ENCODE measurements at places on chromosomes 1 and 21.

DNA sequence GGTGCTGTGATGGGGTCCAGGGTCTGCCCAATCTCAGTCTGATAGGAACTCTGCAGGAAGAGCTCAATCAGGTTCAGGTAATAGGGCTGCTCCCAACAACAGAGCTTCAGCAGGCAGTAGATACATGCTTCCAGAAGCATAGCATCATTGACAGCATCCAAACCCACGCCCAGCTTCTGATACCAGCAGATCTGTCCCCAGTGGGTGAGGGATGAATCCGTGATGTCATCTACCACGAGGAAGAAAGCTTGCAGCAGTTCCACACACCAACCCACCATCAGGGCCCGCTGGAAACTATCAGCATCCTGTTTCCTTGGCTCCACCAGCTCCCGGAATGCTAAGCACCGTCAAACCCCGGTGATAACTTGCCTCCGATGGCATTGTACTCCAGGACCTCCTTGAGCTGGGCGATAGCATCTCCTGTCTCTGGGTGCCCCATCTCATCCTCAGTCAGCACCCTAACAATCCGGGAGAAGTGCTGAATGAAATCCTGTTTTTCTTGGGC is 14.7 kb downstream of the NEK2 start:
- no peak for DNase-seq

GRCh38 chr1:57067863-57068262 is 102.0 kb upstream of the C8B start:
- no peak for DNase-seq

- DNase-seq, result no peak
Observed at GRCh38 chr1:181126871-181127587, 38.5 kb downstream of the IER5 start.

- DNase-seq, result no peak
Observed at GRCh38 chr1:107669996-107670395, 295.0 kb downstream of the VAV3 start.

- DNase-seq, result no peak
Observed at GRCh38 chr1:192959657-192960186, 99.4 kb downstream of the UCHL5 start.

- no peak for DNase-seq
Observed at GRCh38 chr1:13541435-13542215, 27.8 kb upstream of the LRRC38 start.

- no peak for DNase-seq
Observed at GRCh38 chr1:222769971-222770620, 33.1 kb downstream of the FAM177B start.

DNA sequence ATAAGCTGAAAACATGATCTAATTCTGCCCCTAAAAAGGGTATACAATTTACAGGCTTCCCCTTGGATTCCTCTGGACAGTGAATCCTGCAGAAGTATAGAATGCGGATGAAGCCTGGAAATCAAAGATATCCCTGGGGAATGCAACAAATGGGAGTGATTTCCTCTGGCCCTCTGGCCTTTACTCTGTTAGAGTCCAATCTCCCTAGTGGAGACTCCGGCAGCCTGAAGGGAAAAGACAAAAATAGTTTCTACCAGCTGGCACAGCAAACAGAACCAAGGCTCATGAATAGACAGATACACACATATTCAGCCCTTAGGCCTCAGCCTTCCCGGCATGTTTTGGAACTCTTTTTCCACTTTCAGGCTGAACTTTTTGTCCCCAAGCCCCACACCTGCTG is 3.9 kb upstream of the LRRC52 start:
- no peak for DNase-seq

DNA sequence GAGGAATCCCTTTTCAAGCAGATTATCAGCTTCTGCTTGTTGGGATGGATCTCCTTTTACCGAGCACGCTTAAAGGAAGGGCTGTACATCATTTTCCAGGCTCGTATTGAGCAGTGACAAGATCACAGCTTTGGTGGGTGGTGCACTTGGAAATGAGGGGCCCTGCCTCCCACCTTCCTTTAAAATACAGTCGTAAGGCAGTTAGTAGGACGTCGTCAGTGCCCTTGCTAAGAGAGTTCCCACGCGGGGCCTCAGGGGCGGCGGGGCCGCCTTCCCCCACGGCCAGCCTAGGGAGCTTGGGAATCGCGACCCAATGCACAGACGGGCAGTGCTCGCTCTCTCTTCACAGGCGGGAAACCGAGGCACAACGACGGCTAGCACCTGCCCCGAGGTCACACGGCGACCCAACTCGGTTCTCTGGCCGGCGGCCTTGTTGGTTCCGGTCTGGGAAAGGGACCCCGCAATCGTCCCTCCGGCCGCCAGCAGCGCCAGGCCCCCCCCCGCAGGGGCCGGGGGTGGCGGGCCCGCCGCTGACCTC is 58.6 kb downstream of the H3-3A start:
- no peak for DNase-seq

- no peak for DNase-seq
Observed at GRCh38 chr1:92211166-92211565, 6.5 kb upstream of the C1orf146 start.

DNA sequence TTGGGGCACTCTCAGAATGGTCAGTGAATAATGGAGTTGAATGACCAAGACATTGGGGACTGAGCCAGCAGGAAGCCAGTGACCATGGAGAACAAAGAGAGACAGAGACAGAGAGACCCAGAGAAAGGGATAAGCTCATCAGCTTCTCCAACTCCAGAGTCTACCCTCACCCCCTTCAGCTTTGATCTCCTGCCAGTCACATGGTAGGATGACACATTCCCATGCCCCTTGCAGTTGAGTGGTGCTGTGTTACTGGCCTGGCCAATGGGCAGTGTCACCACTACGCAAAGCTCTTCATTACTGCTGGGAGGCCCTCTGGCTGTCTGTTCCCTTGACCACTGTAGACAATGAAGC is 643.5 kb downstream of the AJAP1 start:
- DNase-seq, result no peak

- DNase-seq, result no peak
Observed at GRCh38 chr1:201766131-201766866, 62.7 kb upstream of the IPO9 start.

- DNase-seq, result no peak
Observed at GRCh38 chr1:88060112-88060673, 623.9 kb upstream of the PKN2 start.

DNA sequence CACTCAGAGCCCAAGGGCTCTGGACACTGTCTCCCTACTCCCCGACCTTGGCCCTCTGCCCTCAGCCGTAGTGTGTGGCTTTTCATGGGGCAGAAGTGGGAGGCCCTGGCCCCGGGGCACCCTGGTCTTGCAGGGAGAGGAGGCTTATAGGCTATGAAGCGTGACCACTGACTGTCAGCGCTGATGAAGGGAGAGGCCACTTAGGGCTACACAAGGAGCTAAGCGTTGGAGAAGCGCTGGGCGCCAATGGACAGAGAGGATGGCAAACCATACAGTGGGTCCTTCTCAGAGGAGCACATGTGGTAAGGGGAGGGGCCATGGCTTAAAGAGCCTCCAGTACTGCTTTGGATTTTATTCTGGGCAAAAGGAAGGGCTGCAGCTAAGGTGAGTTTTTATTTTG is 7.9 kb downstream of the CRABP2 start:
- no peak for DNase-seq

DNA sequence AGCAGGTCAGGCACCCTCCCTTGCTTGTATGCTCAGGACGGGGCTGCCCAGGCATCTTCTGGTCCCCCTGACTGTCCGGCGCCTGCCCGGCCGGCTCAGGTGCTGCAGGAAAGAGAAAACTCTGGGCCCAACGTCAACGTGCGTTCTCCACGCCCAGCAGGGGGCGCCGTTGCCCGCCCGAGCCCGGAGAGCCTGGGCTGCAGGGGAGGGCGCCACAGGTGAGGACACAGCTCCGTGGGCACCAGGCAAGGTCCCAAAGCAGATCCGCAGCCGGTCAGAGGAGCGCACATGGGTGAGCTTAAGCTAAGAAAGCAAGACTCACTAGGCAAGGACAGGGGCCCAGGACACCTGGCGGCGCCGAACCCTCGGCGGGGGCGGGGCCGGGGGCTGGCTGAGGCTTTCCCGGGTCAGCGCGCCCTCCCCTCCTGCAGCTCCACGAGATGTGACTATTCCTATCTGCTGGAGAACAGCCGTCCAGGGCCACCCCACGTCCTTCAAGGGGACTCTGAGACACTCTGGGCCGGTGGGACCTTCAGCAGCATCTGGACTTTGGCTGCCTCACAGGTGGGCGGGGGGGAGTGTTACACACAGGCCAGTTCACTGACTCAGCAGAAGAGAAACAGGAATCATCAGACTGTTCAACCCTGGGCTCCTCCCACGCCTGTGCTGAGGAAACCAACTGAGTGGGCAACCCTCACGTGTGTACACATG is 29.3 kb downstream of the KRTAP10-1 start:
- peak; percentile 85 for DNase-seq

DNA sequence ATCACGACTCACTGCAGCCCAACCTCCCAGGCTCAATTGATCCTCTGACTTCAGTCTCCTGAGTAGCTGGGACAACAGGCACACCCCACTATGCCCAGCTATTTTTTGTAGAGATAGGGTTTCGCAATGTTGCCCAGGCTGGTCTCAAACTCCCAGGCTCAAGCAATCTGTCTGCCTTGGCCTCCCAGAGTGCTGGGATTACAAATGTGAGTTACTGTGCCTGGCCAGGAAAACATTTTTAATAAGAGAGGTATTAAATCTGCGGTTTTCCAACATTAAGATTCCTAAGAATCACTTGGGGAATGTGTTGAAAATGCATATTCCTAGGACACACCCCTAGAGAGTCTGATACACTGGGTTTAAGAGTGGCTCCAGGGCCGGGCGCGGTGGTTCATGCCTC is 8.7 kb downstream of the CSF1 start:
- DNase-seq, result no peak

DNA sequence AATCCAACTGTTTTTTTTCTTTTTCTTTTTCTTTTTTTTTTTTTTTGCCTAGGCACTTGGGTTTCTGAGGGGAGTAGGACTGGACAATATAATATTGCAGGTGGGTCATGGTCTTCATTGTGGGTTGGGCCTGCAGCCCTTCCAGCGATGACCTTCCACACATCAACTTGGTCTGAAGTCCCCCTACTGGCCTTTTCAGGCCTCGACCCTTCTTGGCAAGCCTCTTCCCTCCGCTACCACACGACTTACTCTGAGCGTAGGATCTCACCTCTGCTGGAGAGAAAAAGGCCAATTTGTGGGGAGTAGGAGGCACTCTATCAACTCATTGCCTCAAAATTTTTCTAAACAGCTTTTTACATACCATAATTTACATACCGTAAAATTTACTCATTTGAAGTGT is 51.1 kb upstream of the GRIK3 start:
- no peak for DNase-seq

- no peak for DNase-seq
Observed at GRCh38 chr1:232589111-232589811, 40.7 kb downstream of the SIPA1L2 start.
